Activated T-cell treated with anti-CD3 and anti-CD28 coated beads for 48 hours (primary cell): ENCODE measurements at places on chromosomes 16 and 17.

DNA sequence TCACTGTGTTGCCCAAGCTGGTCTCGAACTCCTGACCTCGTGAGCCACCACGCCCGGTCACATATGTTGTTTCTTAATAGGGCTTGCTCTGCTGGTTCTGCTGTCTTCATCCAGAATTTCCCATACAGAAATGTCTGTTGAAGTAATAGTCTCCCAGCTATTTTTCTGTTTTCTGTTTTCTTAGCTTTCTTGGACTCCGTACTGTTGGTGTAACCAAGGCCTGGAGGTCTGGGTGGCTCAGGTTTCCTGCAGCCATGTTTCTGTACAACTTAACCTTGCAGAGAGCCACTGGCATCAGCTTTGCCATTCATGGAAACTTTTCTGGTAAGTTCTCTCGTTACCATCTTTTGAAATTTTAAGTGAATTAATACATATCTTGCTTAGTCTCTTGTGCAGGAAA is 2.8 kb downstream of the SF3B3 start:
- DNase-seq = no peak

- no peak for DNase-seq
Measured at GRCh38 chr16:27428026-27428785, 26.2 kb downstream of the IL21R start.

GRCh38 chr17:79978548-79978855 is 57.2 kb downstream of the TBC1D16 start:
- DNase-seq = no peak

DNA sequence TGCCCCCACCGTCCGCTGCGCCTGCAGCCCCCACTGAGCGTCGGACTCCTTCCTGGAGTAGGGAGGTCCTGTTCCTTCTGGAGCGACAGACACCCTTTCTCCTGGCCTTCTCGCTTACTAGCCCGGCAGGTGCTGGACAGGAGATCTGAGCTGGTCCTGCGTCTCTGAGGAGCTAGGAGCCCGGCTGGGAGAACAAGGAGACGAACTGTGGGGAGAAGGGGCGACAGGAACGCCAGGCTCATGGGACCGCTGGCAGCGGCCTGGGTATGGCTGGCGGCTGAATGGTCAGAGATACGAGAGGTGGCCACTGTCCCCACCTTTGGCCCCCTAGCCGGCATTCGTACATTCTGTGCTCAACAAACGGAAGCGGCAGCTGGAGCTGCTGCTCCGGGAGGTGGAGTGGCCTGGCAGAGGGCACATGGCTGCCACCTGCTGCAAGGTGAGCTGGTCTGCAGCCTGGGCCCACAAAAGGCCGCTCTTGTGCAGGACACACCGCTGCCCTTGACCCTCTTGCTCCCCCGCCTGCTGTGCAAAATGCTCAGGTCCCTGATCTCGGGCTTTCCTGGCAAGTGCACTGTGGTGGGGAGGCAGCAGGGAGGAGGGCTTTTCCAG is 2066.7 kb downstream of the TP53TG3F start:
- DNase-seq = no peak

DNA sequence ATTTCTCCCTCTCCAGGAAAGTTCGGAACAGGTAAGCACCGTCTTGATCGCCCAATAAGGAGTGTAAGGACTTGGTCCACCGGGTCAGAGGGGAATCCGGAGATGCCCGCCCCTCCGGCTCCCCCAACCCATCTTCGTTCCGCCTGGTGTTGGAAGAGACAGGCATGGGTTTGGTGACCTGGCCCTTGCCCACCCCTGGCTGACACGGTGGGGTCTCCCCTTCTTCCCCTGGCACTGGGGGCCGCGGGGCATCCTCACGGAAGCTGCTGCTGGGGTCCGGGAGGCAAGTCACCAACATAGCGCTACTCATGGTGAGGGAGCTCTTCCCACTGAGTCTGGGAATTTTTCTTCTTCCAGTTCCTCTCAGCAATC is 3.2 kb downstream of the AXIN2 start:
- DNase-seq = no peak

DNA sequence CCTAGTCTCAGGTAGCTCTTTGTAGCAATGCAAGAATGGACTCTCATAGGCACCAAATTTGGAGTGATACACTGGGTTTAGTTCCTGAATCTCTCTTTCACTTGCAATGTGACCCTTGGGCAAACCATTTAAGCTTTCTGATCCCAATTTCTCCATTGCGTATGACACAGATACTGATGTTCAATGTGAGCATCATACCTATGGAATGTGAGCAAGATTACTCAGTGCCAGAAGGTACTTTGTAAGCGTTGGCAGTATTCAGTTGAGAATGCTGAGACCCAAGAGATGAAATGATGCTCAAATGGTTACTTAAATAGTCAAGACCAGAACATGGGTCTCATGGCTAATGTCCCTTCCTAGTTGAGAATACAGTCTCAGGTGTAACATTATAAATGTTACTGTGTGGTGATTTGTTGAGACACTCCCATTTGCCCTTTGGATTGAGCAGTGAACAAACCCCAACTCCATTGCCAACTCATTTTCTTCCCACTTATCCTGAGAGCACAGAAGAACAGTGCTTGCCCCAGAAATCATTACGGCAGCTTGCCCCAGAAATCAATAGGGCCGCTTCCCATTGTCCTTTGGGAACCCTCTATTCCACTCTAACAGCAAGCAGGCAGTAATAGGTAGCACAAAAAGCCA is 134.1 kb downstream of the SOX9 start:
- no peak for DNase-seq

GRCh38 chr17:34771891-34772290 is 189.4 kb downstream of the CCT6B start:
- DNase-seq = no peak

GRCh38 chr17:59683283-59683682 is 23.9 kb downstream of the PTRH2 start:
- no peak for DNase-seq

GRCh38 chr16:17101646-17102045 is 369.1 kb downstream of the XYLT1 start:
- no peak for DNase-seq

DNA sequence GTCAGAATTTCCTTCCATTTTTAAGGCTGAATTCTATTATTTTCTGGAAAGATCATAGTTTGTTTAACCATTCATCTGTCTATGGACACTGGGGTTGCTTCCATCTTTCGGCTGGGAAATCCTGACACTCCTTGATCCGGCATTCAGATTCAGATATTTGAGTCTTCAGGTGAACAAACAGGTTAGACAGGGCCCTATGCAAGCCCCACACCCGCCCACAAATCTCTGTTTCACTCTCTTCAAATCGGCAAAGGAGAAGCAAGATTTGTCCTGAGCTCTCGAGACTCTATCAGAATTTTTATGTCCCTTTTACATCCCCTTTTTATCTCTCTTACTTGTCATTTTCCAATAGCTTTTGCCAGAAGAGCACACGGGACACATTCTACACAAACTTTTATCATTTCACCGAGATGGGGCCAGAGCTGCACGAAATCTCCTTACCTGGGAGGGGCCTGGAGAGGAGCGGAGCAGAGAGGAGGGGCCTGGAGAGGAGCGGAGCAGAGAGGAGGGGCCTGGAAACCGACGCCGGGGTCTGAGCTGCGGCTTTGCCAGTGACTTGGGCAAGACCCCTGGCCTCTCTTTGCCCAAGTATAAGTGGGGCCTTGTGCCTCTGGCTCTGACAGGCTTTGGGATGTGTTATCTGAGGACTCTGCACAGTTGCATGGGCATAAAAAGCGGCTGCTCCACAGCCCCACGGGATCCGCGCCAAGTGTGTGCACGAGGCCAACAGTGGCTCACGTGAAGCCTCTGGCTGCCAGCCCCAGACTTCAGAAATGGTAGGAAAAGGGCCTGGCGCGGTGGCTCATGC is 54.3 kb upstream of the RBFOX3 start:
- DNase-seq = no peak

- no peak for DNase-seq
Measured at GRCh38 chr17:62618647-62619416, 8.6 kb upstream of the MRC2 start.

DNA sequence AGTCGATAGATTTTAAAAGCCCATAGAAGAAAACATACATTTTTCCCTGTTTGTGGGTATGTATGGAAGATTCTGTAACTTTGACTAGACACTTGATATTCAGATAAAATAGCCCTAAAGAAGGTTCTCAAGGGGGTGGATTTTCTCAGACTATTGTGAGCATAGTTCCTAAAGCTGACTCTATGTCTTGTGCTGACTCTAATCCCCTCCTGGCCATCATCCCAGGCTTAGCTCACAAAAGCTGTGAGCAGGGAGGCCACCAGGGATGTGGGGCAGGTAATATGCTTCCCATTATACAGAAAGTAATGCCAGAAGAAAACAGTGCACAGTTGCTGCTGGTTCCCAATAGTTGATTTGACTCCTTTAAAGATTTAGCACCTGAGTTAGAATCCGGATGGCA is 32.0 kb downstream of the CDH13 start:
- DNase-seq = no peak

DNA sequence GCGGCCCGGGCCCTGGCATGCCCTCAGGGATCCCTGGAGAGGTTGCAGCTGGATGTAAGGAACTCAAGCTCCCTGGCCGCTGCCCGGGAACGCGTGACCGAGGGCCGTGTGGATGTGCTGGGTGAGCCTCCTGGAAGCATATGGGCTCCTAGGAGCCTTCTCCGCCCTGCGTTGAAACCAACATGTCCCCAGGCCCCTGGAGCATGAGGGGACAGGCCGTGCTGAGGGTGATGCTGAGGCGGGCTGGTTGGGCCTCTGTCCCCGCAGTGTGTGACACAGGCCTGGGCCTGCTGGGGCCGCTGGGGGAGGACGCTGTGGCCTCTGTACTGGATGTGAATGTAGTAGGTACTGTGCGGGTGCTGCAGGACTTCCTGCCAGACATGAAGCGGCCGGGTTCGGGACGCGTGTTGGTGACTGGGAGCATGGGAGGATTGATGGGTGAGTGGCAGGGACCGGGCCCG is 5.7 kb upstream of the HSD17B1 start:
- DNase-seq = no peak

GRCh38 chr16:83273504-83274173 is 534.1 kb upstream of the HSBP1 start:
- no peak for DNase-seq

- no peak for DNase-seq
Measured at GRCh38 chr16:25823891-25824290, 132.1 kb downstream of the HS3ST4 start.

DNA sequence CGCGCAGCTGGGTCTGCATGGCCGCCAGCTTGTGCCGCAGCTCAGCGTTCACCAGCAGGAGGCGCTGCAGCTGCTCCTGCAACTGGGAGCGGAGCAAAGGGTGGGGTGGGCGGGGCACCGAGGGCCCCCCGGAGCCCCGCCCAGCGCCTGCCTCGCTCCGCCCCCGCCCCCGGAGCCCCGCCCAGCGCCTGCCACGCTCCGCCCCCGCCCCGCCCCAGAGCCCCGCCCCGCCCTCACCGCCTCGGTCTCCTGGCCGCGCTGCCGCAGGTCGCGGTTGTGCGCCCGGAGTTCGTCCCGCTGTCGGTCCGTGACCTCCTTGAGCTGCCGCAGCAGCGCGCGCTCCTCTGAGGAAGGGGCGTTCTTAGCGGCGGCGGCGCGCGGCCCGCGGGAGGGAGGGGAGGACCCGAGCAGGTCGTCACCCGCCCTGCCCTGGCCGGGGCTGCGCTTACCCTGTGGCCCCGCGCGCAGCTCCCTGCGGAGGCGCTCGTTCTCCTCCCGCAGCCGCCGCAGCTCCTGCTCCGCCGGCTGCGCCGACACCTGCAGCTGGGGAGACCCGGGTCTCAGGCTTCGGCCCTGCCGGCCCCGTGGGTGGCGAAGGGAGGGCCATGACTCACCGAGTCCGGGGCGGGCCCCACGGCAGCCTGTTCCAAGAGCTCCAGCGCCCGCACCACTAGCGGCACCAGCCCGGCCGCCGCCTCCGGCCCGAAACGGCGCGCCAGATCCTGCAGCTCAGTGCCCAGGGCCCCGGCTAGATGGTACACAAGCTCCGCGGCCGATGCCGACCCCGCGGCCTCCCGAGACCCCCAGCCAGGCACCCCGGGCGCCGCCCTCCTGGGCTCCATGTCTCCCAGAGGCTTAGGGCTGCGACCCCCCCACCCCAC is 463 bp downstream of the RILP start:
- DNase-seq = peak; percentile 94

- peak; percentile 40 for DNase-seq
Measured at GRCh38 chr17:45131616-45132319, 547 bp downstream of the PLCD3 start.

GRCh38 chr17:76537288-76537577 is 276 bp downstream of the CYGB start:
- no peak for DNase-seq

GRCh38 chr17:2065949-2066400 is 11.1 kb downstream of the HIC1 start:
- DNase-seq = no peak

GRCh38 chr16:78659216-78659615 is 559.8 kb downstream of the WWOX start:
- DNase-seq = no peak

GRCh38 chr16:55041540-55042234 is 111.0 kb downstream of the IRX5 start:
- no peak for DNase-seq

DNA sequence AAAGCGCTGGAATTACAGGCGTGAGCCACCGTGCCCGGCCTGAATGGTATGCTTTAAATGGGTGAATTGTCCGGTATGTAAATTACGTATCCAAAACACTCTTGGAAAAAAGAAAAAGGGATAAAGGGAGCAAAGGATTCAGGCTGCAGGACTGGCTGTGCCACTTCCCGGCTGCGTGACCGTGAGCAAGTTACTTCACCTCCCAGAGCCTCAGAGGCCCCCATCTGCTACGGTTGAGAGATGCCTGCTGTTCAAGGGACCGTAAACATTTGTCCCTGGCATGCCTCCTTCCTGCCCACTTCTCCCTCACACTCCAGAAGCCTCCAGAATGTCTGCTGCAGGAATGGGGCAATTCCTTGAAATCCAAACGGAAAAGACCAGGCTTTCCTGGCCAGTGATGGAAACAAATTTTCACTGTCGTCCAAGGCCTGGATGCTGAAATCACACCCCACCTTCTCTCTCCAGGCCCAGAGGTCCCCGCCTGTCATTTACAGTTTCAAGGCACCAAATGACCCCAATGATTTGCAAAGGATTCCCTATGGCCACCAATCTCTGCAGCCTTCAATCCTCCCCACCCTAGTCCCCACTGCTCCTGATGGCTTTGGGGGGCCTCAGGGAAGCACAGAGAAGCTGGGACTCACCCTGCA is 22.9 kb upstream of the LITAF start:
- DNase-seq = no peak

DNA sequence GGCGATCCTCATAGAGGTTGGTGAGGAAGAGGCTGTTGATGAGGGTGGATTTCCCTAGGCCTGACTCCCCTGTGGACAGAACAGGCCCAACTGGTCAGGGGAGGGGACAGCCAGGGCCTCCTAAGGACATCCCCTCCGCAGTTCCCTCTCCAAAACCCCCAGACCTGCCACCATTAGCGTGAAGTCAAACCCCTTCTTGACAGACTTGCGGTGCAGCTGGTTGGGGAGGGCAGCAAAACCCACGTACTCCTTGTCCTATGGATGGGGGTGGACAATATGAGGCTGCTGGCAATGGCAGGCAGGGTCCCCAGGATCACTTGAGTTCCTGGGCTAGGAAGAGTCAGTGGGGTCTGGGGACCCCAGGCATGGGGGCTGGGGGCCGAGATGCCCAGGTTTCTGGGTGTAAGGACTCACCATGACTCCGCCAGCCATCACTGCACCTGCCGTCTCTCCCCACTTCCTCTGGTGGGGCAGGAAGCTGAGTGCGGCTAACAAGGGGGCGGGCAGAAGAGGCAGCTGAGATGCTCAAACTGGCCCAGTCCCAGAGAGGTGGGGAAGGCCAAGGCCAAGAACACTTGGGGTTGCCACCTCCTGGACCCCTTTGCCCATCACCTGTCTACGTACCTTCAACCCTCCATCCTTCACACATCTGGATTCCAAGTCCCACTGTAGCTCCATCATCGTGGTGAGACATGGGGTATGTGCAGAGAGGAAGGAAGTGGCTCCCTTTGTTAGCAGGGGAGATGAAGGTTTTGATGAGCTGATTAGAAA is at the start of gene SEPTIN1:
Gene SEPTIN1 (minus strand): TSS at position 451 of the 771 bp plus-strand sequence. CDS start 19 bp downstream, at position 432.
- peak; percentile 69 for DNase-seq
